Astrocyte (in vitro differentiated cells and primary cell): ENCODE measurements at places on chromosomes 7 and 10. TPM values are rescaled to one million over a fixed set of nuclear protein-coding genes. Genes with fewer than 3 reads are reported as not detected.

DNA sequence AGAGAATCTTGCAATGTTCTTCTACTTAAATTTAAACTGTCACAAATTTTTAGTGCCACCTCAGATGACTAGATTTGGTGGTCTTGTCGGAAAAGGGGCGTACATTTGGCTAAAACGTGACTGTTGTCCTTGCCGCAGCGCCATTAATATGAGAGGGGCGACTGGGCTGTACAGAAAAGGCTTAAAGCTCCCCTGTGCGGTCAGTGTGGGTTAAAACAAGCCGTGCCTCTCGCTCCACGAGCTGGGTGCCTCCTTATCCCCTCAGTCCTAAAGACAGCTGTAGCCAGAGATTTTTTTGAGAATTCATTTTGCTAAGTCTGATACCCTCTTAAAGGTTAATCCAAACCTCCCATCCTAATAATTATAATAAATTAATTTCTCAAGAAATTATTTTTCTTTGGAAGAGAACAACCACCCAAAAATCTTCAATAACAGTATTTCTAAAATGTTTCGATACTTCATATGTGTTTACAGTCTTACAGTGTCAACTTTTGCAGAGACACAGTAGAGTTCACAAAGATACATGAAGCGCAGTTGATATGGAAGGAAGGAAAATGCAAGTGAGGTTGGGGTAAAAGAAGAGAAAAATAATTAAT lies 68.6 kb downstream of the C7orf25 start:
- peak; percentile 10 for DNase-seq

- DNase-seq: peak; percentile 37
Observed at GRCh38 chr7:81299711-81300110, 380.9 kb upstream of the SEMA3C start.

DNA sequence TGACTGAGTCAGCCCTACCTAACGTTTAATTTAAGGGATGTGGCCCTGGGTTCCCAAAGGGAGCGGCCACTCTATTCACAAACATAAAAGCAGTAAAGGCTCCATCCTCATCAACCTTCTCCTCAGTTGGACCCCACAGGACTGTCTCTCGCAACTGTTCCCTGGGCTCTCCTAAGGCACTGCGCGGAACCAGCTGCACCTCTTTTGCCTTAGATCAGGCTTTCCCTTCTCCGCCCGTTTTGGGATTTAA lies 689 bp upstream of the GTPBP4 start:
- DNase-seq: no peak

- DNase-seq: peak; percentile 8
Observed at GRCh38 chr10:73537288-73537687, 41.5 kb upstream of the PPP3CB start.

GRCh38 chr10:129854796-129855705 lies 109.0 kb downstream of the EBF3 start:
- DNase-seq: no peak

DNA sequence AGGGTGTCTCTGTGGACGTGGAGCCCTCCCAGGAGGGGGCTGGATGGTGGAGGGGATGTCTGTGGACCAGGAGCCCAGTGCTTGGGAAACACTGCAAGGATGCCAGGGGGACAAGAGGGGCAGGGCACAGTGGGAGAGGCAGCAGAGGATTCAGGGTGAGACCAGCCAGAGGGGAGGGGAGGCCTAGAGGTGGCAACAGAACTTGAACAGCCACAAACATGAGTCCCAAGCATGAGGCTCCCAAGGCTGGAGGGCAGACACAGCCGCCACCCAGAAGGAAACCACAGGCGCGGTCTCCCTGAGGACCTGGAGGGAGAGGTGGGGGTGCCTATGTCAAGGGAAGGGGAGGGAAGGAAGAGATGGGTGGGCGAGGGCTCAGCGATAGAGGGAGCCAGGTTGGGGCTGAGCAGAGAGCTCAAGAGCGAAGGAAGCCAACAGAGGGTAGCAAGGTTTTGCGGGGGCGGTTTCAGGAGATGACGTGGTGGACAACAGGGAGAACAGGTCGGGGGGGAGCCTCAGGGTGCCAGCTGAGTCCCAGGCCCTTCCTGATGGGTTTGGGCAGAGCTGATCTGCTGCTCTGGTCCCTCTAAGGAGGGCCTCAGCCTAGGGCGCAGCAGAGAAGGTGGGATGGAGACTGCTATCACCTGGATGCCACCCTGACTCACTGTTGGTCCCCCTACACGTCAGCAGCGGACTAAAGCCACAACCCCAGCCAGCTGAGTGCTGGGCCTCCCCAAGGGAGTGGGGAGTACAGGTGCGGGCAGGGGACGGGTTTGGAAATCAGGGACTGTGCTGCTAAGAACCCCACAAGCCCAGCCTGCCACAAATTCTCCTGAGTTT lies 6.7 kb upstream of the PILRA start:
- no peak for DNase-seq

GRCh38 chr10:34868589-34868988 lies 53.5 kb upstream of the PARD3 start:
- DNase-seq: no peak

The ZKSCAN5 gene
- 15.3 and 16.4 TPM in 2 replicates for total RNA-seq
